ENCODE measurements at places on chromosomes 7 and 10.

- DNase-seq = no peak
These were observed 14.6 kb upstream of the PDSS1 start for GRCh38 chr10:26682931-26683330.

- DNase-seq = no peak
These were observed 25.5 kb downstream of the UPP1 start for GRCh38 chr7:48114589-48114988.

DNA sequence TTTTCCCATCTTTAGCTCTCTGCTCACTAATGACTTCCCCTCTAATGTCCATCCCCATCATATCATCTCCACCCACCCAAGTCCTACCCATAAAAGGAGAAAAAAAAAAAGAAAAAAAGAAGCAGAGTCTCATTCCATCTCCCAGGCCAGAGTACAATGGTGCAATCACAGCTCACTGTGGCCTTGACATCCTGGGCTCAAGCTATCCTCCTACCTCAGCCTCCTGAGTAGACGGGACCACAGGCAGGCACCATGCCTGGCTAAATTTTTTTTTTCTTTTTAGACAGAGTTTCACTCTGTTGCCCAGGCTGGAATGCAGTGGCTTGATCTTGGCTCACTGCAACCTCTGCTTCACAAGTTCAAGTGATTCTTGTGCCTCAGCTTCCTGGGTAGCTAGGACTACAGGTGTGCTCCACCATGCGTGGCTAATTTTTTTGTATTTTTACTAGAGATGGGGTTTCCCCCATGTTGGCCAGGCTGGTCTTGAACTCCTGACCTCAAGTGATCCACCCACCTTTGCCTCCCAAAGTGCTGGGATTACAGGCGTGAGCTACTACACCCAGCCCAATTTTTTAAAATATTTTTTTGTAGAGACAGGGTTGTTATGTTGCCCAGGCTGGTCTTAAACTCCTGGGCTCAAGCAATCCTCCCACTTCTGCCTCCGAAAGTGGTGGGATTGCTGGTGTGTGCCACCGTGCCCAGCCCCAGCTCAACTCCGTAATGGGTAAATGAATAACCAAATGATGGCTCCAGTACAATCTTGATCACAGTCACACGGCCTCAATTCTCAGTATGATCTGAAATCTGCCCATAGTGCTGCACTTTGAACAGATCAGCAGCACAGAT lies 24.6 kb upstream of the SGMS1 start:
- DNase-seq = peak; percentile 27

DNA sequence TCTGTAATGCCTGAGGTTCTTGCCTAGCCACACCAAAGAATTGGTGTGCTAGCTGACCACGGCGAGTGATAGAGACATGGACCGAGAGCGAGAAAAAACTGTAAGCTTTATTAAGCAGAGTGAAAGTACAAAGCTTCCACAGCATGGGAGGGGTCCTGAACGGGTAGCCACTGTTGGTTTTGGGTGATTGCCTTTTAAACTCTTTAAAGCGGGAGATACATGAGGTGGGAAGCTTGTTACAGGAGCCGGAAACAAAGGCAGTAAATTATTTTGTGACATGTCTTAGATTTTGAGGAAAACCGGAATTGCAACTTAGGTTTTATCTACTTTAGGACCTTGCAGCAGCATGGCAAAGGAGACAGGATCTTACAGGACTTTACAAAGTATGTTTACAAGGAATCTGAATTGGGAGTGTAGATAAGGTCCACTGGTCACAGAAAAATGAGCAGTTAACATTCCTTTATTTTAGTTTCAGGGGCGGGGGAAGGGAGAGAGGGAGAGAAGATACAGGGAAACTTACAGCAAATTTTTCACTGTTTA lies 252.7 kb upstream of the MBL2 start:
- no peak for DNase-seq

- DNase-seq = no peak
These were observed 48.1 kb upstream of the ZNF273 start for GRCh38 chr7:64854969-64855368.

DNA sequence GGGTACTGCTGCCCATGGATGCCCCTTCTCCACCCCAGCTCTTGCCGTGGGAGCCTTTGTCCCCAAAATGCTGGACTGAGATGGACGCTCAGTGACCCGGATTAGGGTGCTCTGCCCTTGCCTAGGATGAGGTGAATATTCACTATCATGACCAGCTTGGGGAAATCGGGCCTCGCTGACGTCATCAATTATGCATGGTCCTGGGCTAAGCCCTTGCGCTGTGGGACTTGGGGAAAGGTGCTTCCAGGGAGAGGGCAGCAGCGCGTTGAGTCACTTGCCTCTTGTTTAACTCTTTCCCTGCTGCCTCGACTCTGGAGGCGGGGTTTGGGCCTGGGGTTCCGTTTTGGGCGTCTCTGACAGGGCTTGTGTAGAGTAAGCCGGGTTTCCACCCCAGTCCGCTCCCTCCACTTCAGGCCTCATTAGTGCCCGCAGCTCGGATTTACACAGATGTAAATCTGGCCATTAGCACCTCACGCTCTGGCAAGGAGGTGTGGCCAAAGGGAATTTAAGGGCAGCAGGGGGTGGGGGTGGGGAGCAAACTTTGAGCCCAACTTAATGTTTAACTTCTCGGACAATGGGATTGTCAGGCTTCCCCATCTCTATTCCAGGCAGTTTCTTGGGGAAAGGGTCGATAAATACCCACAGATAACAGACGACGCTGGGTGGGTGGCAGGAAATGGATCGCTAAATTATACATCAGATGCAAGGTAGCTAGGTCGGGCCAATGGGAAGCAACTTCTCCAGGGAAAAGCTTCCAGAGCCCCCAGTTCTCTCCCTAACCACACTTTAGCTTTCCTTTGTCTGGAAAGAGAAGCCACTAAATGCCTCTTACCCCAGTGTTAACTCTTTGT lies 51.3 kb upstream of the TCF7L2 start:
- no peak for DNase-seq

DNA sequence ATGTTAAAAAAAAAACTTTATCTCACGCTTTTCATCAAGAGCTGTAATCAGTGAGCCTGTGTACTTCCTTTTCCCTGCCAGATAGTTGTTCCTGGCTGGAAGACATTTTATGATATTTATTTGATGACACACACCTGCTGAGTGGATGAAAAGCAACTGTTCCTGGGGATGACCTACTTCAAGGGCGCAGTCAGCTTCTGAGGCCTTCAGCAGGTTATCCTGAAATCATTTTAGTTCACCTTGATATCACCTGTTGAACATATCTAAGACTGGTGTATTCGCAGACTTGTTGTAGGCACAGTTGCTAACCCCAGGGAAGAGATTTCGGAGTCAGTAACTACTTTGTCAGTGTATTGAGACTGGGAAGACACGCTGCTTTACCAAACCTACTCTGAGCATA lies 234.5 kb upstream of the TCF7L2 start:
- no peak for DNase-seq

- no peak for DNase-seq
These were observed 61.6 kb downstream of the ZNF277 start for GRCh38 chr7:112267944-112268691.

DNA sequence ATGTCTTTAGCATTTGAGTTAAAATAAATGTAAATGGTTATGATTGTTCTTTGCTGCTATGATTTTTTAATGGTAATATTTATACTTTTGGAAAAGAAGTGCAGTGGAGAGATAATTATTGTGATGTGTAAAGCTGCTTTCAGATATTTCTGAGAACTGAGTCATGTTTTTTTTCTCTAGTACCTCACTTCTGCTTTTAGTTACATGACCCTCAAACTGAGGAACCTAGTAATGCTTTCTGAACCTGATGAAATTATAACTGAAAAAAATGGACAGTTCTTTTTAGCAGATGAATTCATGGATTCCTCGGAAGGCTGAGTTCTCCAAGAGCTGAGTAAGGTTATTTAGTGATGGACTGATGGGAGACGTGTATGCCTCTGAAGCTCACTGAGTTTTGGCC lies 167.8 kb downstream of the CDCA7L start:
- DNase-seq = no peak

GRCh38 chr7:55129541-55130394 lies 111.0 kb downstream of the EGFR start:
- DNase-seq = no peak

- DNase-seq = no peak
These were observed 248.8 kb upstream of the NEBL start for GRCh38 chr10:21145751-21146435.

DNA sequence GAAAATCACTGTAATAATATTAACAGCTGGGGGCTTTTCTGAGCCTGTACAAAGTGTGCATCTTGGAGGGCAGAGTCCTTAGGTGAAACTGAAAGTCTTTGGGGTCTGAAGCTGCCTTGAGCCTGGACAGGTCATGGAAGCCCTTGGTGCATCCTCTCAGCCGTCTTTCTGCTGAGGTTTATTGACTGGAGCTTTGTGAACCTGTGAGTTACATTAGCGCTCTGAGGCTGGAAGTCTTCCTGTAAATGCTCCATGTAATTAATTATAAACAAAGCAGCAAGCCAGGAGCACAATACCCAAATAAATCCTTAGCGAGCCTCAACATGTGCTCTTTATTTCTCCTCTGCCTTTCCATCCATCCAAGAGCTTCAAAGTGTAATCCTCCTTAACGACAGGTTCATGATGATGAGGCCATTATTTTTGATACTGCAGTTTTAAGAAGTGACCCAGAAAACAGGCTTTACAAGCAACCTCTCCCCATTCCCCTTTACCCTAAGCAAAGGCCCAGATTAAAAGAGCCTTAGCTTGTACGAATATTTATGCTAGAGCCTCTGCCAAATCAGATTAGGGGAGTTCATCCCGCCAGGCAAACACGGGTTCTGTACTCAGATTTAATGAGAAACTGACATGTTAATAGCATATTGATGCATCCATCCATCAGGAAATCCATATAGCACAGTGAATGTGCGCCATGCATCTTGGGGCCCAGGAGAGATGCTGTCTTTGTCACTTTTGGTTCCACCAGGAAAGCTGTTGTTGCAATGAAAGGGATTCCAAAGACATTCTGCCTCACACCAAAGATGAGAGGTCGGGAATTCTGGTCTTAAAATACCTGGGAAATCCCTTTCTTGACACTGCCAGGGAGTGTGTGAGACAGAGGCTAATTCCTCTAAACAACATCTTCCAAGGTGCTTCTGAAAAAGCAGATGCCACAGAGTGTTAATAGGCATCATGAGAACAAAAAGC lies 118.1 kb downstream of the ANLN start:
- no peak for DNase-seq

DNA sequence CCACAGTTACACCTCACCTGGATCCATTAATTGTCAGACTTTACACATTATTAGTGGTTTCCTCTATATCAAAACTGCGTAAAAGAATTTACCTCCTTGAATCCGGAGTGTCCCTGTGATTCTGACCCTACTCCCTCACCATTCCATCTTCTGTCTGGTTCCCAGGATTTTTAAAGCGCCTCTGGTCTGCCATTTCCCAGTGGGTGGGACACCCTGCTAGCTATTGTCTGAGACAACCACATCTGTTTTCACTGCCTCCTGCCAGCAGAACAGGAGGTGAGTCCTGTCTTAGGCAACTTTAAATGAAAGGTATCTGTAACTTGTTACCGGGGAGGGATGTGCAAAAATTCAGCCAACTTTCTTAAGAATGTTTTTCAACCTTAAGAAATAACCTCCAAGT lies 2.3 kb downstream of the MACROH2A2 start:
- DNase-seq = no peak

DNA sequence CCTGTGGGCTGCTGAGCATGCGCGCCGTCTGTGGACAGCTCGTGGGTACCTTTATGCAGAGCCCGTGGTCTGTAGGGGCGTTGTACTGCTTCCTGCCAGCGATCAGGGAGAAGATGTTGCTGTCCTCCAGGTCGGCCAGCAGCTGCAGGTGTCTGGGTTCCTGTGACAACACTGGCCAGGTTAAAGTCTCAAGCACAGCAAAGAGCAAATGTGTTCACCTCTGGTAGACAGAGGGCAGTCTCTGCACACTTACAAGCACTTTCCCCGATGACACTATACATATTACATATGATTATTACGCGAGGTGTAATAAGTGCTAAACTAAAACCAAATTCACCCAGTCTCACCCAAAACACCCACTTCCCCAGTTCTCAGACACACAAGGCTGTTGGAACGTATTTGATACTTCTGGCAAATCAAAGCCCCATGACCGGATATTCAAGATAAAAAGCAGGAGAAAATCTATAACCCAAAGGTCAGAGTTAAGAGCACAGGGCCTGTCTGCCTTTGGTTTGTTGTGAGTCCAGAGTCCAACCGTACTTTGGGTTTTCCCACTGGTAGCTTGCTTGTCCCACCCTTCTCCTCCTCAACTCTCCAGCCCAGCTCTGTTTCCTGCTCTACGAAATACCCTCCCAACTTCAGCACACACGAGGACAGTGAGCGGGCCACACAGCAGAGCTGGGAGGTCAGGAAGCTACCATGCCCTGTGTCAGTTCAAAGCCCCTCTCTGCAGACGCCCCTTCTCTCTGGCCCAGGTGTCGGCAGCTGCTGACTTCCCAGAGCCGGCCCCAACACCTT lies 49.7 kb upstream of the DDC start:
- DNase-seq = peak; percentile 16

GRCh38 chr7:64863969-64864368 lies 39.1 kb upstream of the ZNF273 start:
- DNase-seq = no peak

DNA sequence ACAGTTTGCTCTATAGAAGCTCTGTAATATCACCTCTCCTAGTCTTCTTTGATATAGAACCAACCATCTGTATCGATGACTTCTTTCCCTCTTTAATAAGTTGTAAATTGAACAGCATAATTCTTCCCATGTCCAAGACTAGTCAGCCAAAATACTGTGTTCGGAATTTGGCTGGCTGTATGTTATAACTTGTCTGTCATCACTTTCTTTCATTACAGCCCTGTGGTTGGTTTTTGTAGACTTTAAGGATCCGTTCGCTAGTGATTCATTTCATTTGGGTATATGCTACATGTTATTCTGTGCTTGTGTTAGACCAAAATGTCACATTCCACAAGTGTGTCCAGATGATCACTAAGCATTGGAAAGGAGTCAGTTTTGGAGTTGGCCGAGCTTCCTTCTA lies 155.4 kb upstream of the ITGB1 start:
- no peak for DNase-seq

- no peak for DNase-seq
These were observed 101.2 kb upstream of the EFCAB10 start for GRCh38 chr7:105682341-105683060.

DNA sequence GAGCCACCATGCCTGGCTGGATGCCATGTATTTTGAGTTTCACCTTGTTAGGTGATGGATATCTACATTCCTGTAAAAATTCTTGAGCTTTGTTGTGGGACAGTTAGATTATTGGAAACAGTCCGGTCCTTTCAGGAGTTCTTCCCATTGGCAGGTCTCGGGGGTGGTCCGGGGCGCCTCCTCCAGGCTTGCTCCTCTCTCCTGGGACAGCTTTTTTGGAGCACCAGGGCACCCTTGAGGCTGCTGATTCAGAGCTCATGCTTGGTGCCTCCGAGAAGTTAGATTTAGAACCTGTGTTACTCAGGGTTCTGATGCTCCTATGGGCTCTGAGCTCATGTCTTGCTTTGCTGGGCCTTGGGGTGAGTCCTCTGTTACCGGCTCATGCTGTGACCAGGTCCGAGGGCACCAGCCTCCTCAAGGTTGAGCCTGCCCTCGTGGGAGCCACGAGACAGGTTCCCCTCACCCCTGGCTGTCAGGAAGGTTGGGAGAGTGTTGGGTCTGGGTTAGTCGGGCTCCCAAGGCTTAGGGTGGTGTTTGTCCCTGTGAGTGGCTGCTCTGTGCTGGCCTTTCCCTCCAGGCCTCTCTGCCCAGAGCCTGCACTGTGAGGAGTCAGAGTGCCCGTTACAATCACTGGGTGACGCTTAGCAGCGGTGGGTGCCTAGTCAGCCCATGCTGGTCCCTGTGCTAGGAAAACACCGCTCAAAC lies 6.0 kb downstream of the SPRN start:
- DNase-seq = no peak

- no peak for DNase-seq
These were observed 5.5 kb downstream of the DNTT start for GRCh38 chr10:96309628-96310320.

Measured in NAMALWA (cell line).